ENCODE measurements at places on chromosomes 12 and 14.

DNA sequence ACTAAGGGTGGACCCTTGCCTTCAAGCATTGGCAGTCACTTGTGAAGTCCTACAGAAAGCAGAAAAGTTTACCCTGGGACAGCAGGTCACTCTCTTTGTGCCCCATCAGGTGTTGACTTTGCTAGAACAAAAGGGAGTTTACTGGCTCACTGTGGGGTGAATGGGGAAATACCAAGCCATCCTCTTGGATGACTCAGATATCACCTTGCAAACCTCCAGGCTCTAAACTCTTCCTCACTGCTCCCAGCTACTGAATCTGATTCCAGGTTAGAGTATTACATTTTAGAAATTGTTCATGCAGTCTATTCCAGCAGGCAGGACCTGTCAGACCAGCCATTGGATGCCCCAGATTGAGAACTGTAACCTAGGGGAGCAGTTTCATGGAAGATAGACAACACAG is 7.3 kb upstream of the EDDM3B start:
- DNase-seq, result no peak

DNA sequence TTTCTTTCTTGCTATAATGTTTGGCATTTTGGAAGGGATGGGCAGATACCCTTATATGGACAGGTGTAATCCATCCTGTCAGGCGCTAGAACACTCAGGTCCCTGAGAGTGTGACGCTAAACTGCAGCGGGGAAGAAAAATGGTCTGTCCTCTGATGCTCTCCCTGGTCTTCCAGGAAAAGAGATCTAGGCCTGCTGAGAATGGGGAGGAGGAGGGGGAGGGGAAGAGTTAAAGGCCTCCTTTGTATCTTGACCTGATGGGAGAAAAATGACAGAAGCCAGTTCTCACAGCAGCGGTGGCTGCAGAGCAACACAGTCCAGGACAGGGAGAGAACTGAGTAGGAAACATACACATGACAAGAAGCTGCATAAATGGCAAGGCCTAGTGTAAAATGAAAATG is 61.1 kb downstream of the RPS6KA5 start:
- no peak for DNase-seq

- no peak for DNase-seq
Observed at GRCh38 chr12:91833780-91834359, 311.8 kb downstream of the BTG1 start.

GRCh38 chr12:88945051-88945732 is 364.9 kb upstream of the KITLG start:
- DNase-seq, result no peak

DNA sequence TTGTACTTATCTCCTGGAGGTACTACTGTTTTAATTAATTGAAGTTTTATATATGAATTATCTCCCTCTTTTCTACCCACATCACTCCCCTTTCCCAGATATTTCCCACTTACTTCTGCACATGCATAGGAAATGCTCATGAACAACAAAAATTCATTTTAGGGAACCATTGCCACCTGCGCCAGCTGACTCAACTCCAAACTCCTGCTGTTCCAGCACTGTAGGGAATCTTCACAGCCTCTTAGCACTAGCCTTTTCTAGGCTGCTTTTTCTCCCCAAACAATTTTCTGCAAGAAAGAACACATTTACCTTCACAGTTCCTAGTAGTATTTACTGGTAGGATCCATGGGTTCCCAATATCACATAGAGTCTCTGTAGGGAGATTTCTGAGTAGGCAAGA is 268.4 kb downstream of the LRFN5 start:
- no peak for DNase-seq

DNA sequence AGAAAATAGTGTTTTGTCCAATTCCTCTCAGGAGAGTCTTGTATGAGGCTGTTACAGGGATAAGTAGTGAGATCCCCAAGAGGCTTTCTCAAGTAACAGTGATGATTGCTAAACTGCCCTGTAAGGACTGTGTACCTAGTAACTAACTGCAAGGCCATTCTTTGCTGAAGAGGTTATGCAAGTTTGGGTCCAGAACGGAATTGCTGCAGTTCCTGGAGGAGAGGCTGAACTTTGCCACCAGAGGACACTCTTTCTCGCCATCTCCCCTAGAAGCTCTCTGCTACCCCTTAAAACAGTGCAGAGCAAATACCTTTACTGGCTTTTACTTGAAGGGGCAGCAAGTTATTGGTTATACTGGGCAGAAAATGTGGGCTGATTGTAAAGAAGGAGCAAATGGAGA is 180.0 kb downstream of the RBM19 start:
- no peak for DNase-seq

- no peak for DNase-seq
Observed at GRCh38 chr12:102816816-102817434, 100.1 kb downstream of the PAH start.

DNA sequence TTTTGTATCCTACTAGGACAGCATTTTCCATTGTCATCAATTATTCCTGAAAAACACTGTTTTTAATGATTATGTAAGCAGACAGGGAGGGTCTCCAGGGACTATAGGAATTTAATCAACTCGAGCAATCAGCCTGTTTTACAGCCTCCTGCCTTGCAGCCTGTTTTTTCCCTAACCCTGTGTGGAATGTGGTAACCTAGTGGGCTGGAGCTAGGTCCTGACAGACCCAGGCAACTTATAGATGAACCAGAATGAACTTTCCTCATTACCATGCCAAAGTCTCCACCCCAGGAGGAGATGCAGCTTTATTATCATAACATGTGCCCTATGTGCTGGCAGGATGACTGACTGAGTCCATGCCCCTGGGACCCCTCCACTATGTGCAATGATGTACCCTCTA is 375.1 kb downstream of the BMP4 start:
- DNase-seq, result no peak

- DNase-seq, result no peak
Observed at GRCh38 chr12:130816097-130816496, 23.0 kb downstream of the STX2 start.

DNA sequence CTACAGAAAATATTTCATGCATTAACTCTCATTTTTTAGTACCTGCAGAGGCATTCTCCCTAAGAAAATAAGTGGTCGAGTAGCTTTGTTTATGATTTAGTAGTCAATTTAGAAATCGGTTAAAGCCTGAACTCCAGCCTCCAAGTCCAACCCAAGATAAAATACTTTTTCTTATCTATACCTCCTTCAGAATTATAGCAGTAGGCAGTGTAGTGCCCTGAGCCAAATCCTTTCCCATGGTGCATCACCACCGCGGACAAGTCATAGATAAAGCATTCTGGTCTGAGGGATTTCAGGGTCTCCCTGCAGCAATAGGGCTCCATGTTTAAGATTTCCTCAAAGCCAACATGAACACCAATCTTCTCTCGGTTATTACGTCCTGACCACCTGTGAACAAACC is 30.5 kb downstream of the USP44 start:
- DNase-seq, result no peak

DNA sequence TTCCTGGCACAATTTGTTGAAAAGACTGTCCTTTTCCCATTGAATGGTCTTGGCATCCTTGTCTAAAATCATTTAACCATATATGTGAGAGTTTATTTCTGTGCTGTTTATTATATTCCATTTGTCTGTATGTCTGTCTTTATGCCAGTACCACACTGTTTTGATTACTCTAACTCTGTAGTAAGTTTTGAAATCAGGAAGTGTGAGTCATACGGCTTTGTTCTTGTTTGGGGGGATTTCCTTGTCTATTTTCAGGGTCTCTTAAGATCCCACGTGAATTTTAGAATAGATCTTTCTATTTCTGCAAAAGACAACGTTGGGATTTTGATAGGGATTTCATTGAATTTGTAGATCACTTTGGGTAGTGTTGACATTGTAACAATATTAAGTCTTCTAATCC is 88.5 kb downstream of the MYRFL start:
- no peak for DNase-seq

DNA sequence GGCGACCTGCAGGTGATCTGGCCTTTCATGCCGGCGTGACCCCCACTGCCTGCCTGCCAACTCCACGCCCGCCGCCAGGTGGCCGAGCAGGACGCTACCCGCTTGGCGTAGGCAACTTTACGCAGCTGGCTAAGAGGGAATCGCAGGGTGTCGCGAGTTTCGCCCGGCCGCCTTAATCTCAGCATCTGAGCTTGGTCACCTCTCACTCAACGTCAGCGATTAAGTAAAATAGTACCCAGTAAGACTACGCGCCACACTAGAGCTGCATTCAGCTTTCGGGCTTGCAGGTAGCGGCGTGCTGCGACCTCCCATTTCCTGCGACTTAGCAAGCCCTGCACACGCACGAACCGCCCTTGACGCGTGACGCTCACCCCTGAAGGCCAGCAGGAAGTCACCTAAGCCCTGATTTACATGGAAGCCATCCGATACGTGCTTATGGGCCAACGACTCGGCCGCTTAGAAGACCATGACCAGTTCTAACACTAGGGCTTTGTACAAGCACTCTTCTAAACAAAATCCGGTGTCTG is 33.2 kb downstream of the WBP11 start:
- peak; percentile 69 for DNase-seq

DNA sequence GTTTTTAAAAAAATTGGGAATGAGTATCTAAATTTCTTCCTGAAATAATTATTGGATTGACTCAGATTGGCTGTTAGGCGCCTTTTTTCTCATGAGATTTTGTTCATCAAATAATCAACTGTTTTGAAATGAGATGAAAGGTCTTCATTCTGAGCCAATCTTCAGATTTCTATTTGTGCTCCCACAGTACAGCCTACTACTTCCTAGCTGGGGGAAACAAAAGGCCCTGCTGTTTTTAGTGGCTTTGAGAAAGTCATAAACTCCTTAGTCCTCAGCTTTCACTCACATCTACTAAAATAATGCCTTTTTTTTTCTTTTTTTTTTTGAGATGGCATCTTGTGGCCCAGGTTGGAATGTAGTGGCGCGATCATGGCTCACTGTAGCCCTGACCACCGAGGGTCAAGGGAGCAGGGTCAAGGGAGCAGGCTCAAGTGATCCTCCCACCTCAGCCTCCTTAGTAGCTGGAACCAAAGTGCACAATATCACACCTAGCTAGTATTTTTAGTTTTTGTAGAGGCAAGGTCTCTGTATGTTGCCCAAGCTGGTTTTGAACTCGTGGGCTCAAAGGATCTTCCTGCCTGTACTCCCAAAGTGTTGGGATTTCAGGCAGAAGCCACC is 15.2 kb downstream of the NACA start:
- DNase-seq, result no peak

- DNase-seq, result no peak
Observed at GRCh38 chr14:65043893-65044595, 57.3 kb downstream of the FNTB start.

- DNase-seq, result no peak
Observed at GRCh38 chr12:127272864-127273263, 994.1 kb upstream of the TMEM132C start.

DNA sequence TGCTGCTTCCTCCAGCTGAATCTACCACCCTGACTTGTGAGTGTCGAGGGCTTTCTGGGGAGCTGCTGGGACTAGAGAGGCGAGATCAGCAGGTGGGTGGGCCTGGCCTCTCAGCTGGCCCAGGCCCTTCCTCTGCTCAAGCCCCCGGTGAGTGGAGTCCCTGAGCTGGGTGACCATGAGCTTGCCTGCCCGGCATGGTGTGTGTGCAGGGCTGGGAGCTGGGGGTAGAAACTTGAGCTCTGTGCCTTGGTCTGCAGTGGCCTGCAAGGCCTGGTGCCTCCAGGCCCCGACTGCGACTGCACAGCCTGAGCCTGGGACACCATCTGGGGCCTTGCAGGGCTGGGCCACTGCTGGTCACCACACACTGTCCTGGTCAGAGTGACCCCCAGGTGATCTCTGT is 67.4 kb downstream of the KIF26A start:
- DNase-seq, result no peak

GRCh38 chr14:53035336-53036210 is 84.7 kb upstream of the FERMT2 start:
- no peak for DNase-seq

DNA sequence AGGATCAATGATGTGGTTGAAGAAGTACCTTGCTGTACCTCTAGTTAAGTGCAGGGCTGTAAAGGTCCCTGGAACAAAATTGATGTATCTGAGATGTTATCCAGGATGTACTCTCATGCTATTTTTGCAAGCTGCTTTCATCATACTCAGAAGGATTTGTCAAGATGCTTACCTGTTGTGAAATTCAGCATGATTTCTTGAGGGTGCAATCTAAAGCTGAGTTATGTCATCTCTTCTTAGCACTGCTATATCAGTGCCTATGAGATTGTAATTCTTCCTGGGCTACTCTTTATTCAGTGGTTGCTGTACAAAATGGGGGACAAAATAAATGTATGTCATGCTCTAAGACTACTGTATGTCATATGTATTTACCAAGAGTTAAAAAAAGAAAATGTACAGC is 340.7 kb upstream of the LMO3 start:
- no peak for DNase-seq

DNA sequence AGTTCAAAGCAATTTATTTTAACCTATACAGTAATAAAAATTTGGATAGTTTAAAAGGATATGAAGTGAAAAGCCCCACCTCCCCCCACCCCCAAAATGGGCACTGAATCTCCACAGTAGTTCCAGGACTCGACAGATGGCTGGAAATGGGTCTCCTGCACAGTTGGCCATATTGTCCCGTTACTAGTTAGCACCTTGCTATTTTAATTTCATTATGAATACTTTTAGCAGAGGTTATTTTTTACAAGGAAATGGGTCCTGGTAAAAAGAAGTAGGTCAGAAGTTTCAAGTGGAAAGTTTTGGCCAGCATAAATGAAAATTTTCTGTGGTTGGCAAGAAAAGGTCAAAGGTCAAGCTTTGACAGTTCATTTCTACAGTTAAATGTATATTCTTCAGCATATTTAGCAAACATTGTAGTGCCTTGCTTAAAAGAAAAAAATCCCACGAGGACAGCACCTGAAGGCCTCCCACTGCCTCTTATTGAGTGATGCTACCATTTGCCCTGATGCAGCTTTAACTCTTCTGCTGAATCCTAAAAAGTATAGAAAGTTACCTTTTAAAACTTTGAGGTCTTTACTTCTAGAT is 28.3 kb downstream of the MTHFD1 start:
- DNase-seq, result no peak
